ENCODE measurements at places on chromosomes 16 and 17.

GRCh38 chr16:74305281-74305680 is 8.7 kb downstream of the PSMD7 start:
- no peak overlapping the region for H3K27ac ChIP-seq
- H3K27me3 ChIP-seq, result no peaks in the 10 kb centered on the region
- H3K36me3 ChIP-seq, result peaks cover 11% of the 10 kb centered on the region
- H3K4me1 ChIP-seq, result no peaks in the 10 kb centered on the region
- no peak for DNase-seq
- H3K4me3 ChIP-seq, result no peak overlapping the region

DNA sequence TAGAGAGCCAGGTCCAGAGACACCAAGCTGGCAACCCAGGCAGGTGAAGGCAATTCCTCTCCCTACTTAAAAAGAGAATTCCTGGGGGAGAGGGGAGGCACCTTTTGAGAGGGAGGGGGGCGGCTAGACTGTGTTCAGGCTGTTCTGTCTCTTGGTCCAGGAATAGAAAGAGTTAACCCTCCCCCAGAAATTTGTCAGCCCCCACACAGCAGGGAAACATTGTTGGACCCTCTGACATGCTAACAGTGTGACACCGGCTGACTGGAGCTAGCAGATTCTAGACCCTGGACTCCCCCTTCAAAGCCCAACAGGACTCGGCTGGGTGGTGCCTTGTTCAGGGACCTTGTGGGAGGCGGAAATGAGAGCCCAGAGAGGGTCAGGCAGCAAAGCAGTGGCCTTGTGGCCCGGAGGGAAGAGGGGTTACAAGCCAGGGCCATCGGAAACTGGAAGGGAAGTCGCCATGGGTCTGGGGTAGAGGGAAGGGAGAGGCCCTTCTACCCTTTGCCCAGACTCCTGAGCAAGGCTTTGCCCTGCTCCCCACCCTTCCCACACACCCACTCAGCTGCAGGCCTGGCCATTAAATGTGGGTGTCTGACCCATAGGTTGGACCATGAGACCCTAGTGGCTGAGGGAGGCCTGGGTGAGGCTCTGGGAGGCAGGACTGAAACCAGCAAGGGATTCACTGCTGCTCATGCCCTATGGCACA is 44.6 kb downstream of the RAI1 start:
- H3K36me3 ChIP-seq, result no peaks in the 10 kb centered on the region
- DNase-seq, result no peak
- no peaks in the 10 kb centered on the region for H3K27me3 ChIP-seq
- H3K4me3 ChIP-seq, result no peak overlapping the region

DNA sequence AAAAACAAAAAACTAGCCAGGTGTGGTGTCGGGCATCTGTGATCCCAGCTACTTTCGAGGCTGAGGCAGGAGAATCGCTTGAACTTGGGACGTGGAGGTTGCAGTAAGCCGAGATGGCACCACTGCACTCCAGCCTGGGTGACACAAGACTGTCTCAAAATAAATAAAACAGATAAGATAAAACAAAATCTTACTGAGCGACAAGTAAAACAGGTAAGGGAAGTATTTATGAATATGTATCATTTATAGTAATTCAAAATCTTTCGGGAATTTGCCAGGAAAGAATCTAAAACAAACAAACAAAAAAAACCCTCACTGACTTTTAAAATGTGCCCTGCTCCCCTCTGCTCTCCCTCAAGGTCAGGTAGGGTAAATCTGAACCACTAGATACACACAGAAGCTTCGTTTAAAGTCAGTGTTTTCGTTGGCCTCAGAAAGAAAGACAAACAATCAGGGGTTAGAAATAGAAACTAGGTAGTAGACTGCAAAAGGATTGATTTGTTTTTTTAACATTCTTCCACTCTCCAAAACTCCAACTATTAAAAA is 2.1 kb downstream of the PRPSAP1 start:
- no peak for DNase-seq
- H3K4me3 ChIP-seq, result no peak overlapping the region
- H3K27me3 ChIP-seq, result no peaks in the 10 kb centered on the region
- H3K4me1 ChIP-seq, result no peaks in the 10 kb centered on the region
- H3K36me3 ChIP-seq, result no peaks in the 10 kb centered on the region
- H3K27ac ChIP-seq, result no peak overlapping the region

- H3K36me3 ChIP-seq, result no peaks in the 10 kb centered on the region
- H3K4me3 ChIP-seq, result no peak overlapping the region
- DNase-seq, result no peak
- peaks cover 8% of the 10 kb centered on the region for H3K27me3 ChIP-seq
- H3K4me1 ChIP-seq, result no peaks in the 10 kb centered on the region
Observed at GRCh38 chr16:66950971-66951790, 9.9 kb upstream of the CES3 start.

GRCh38 chr17:56699186-56699894 is 105.8 kb downstream of the NOG start:
- peak overlapping the region; percentile 37 for H3K4me3 ChIP-seq
- no peaks in the 10 kb centered on the region for H3K36me3 ChIP-seq
- peak; percentile 82 for DNase-seq
- peak overlapping the region; percentile 85 for H3K27ac ChIP-seq

DNA sequence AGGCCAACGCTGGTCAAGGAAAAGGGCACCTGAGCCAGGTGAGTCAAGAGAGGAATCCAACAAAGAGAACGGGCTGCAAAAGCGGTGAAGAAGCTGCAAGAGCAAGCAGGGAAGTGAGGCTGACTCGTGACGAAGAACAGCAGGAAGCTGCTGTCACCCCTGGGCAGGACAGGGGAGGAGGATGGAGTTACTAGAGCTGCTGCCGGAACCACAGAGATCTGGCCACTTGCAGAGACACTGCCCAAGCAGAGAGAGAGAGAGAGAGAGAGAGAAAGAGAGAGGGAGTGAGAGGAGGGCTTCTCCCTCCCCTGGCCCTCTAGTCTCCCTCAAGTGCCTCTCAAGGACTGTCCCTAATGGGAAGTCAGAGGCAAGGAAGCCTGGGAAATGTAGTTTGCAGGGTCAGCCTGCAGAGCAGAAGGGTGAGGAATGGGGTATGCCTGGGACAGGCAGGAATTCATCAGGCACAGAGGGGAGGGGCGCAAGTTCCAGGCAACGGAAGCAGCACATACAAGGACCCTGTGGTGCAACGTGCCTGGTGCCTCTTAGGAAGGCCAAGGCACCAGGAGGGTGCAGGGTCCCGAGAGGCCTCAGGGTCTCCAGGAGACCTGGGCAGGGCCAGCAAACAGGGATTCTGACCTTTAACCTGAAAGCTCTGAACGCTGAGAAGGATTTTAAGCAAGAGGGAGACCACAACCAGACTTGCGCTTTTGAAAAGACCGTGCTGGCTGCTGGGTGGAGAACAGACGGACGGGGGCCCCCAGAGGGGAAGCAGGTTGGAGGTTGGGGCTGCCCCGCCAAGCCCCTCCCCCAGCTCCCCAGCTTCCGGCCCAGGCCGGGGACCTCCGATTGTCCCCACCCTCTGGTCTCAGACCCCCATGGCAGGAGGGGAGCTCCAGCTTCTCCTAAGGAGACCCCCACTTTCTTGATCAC is 45.8 kb upstream of the CIBAR2 start:
- H3K4me3 ChIP-seq, result no peak overlapping the region
- H3K27me3 ChIP-seq, result no peaks in the 10 kb centered on the region
- no peak for DNase-seq
- no peaks in the 10 kb centered on the region for H3K36me3 ChIP-seq
- no peak overlapping the region for H3K27ac ChIP-seq
- H3K4me1 ChIP-seq, result no peaks in the 10 kb centered on the region

All from breast epithelium (tissue), 4 donors.